Lower lobe of right lung (tissue), 2 donors: ENCODE measurements at places on chromosomes 12 and 14. TPM values are rescaled to one million over a fixed set of nuclear protein-coding genes. Genes with fewer than 3 reads are reported as not detected.

The CD4 gene
- 80.3 TPM for total RNA-seq

The SLCO1B1 gene
- total RNA-seq, result not detected

GRCh38 chr12:120453977-120454376, 7.7 kb downstream of the GATC start:
- DNase-seq, result no peak
- no peaks in the 10 kb centered on the region for H3K27me3 ChIP-seq
- H3K4me3 ChIP-seq, result no peak overlapping the region
- H3K4me1 ChIP-seq, result no peaks in the 10 kb centered on the region
- no peak overlapping the region for H3K27ac ChIP-seq

The HOXC6 gene
- total RNA-seq, result 0.50 TPM

DNA sequence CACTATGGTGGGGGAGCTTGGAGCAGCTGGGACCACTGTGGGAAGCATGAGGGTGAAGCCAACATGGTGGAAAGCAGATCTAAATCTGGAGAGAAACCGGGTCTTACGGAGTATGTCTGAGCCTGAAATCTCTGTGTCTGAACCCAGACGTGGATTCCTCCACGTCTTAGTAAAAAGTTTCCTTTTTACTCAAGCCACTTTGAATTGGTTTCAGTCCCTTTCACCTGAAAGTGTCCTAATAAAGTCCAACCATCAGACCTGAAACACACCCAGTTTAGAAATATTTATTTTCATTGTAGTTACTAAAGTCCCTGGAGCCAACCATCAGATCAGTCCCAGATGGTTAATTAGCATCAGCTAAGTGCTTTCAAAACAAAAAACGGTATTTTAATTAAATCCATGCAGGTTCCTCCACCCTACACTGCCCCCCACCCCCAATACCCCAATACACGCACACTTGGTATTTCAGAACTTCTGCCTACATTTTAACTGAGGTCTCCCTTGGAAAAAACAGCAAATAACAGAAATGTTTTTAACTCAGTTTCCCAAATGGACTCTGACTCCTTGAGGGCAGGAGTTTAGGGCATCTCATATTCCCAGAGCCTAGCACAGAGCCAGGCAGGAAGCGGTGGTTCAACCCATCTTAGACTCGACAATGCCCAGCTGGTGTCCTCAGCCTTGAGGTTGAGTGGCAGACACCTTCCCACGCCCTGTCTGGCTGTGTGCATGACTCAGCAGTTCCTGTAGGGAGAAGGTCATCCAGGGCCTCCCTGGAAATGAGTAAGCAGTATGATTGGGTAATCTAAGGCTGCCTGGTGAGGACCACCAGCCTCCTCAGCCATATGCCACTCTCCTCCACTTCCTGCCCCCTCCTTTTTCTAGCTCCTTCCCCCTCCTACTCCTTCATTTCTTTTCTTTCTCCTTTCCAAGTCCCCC, 175.8 kb downstream of the TTC8 start:
- no peak overlapping the region for H3K27ac ChIP-seq
- H3K27me3 ChIP-seq, result no peaks in the 10 kb centered on the region
- no peaks in the 10 kb centered on the region for H3K36me3 ChIP-seq

DNA sequence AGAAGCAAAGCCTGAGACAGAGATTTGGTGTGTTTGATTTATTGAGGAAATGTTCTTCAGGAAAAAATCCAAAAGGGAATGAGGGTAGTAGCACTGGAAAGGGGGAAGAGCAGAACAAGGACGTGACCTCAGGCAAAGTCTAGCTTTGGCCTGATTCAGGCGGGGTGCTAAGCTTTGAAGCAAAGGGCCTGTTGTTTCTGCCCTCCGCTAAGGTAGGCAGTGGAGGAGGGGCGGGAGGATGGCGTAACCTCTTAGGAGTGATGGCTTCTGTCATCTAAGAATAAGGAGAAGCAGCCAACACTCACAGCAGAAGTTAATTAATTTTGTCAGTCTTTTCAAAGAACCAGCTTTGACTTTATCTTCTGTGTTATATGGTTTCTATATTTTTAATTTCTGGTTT, 20.4 kb downstream of the ABHD12B start:
- no peaks in the 10 kb centered on the region for H3K27me3 ChIP-seq
- no peak for DNase-seq
- H3K36me3 ChIP-seq, result no peaks in the 10 kb centered on the region
- no peak overlapping the region for H3K4me3 ChIP-seq

The HOMEZ gene
- total RNA-seq, result 12.4 TPM

The NEUROD4 gene
- not detected for total RNA-seq

DNA sequence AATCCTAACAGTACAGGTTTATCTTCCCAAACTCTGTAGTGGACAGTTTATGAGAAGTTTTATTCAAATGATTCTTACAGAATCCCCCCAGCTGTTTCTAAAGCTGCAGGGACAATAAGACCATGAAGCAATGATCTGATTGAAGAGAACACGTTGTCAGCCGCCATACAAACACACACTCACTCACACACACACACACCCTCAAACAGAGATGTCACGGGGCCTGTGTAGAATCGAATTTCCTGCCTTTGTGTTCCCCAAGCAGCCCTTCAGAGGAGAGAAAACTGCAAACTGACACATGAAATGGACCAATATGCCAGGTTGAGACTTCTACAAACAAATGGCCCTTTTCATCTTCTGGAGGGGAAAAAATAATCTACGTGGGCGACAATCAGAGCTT, 80.5 kb upstream of the TBX3 start:
- no peaks in the 10 kb centered on the region for H3K36me3 ChIP-seq
- no peak overlapping the region for H3K27ac ChIP-seq
- no peaks in the 10 kb centered on the region for H3K27me3 ChIP-seq
- no peak overlapping the region for H3K4me3 ChIP-seq
